DMS153 (cell line): ENCODE measurements at places on chromosomes 5 and 9.

DNA sequence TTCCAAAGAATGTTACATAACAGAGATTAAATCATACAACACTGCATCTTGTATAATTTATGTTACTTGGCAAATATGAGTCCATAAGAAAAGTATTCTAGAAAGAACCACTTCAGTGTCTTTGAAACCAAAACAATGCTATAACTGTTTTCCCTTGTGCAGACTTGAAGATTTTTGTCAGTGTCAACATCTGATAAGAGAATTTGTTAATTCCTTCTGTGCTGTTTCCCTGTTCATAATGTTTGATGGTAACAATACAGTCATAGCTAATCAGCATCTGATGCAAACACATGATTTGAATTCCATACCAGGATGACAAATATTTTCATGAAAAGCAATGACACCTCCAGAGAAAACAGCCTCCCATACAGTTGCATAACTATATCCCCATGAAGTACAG is 306.8 kb downstream of the SEMA5A start:
- DNase-seq = no peak

- DNase-seq = no peak
These were observed 290.1 kb upstream of the WWC1 start for GRCh38 chr5:168001318-168001717.

DNA sequence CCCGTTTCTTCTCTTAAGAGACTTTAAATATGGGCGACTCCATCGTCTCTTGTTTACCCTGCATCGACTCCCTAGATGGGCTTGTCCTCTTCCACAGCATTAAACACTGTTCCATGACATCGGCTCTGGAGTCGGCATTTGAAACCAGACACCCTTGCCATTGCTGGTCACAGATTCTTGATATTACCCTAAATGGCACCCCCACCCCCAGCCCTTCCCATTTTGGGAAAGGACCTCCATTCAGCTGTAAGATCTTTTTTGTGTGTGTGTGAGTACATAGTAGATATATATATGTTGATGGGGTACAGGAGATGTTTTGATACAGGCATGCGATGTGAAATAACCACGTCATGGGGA is 51.1 kb upstream of the SH3PXD2B start:
- no peak for DNase-seq

GRCh38 chr9:134413890-134414623 is 87.8 kb downstream of the RXRA start:
- DNase-seq = peak; percentile 91

DNA sequence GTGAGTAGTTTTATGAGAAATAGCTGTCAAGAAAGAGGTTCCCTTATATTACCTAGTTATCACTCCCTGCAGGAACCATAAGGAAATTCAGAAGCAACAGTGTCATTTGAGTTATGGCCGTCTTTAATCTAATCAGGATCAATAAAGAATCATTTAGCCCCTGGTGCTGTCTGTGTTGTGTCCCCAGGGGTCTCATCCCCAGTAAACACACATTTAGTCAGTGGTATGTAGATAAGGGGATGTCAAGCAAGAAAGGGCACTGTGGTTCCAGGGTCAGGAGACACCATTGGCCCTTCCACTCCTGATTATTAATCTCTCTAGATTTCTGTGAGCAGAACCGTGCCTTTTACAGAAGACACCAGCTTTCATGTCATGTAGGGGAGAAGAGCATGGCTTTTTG is 158.0 kb upstream of the SEMA6A start:
- DNase-seq = no peak

DNA sequence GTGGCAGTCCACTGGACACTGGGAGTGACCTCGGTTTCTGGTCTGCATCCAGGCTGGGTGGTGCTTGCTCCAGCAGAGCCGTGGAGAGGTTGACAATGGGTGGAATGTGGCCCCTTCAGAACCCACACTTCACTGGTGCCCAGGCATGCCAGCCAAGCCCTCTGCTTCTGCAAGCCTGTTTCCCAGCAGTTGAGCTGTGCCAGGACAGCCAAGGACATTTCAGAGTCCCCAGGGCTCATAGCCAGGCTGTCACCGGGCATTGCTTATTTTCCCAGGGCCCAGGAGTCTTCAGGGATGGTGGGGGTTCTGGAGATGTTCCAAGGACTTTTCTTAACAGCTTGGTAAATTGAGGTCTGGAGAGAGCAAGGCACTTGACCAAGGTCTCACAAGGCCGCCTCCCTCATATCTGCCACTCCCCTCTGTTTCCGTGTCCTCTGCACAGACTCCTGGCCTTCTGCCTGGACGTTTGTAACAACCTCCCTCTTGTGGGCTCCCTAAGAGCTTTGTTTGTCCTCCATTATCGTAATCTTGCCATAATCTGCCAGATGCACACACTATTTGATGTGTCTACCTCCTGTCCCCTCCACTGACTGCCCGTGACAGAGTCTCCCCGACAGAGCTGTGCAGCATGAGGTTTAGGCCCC is 3.8 kb upstream of the NDST1 start:
- DNase-seq = no peak

DNA sequence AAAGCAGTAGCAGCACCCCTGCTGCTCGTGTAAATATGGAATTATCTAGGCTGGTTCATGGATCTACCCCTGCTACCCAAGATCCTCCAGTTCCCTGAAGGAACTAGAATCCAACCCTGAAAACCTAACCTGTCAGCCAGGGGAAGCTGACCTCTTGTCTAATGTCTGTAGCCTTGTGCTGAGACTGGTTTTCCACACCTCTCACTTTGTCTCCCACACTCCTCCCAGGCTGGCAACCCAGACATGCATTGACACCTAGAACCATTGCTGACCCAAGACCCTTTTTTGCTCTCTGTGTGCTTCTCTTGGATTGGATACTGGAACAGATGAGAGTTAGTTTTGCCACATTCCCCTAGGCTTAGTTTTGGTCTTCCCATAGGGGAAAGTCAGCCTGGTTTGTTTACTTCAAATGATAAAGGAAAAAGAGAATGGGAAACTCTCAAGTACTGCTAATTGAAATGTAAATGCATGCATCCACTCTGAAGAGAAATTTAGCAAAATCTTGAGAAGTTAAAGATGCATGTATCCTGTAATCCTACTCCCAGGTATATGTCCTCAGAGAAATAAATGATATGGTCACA is 36.6 kb upstream of the NR4A3 start:
- no peak for DNase-seq

DNA sequence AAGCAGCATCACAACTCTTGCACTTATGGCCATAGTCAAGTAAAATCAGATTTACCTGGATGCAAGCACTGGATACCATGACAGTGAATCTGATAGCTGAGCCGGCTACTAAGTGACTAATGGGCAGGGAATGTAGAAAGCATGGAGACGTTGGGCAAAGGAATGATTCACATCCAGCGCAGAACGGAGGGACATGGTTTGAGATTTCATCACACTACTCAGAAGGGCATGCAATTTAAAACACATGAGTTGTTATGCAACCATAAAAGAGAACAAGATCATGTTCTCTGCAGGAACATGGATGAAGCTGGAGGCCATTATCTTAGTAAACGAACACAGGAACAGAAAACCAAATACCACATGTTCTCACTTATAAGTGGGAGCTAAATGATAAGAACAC is 169.1 kb upstream of the PIK3R1 start:
- DNase-seq = no peak

GRCh38 chr9:108257382-108257781 is 598.4 kb downstream of the ACTL7B start:
- DNase-seq = peak; percentile 61

- no peak for DNase-seq
These were observed at the start of gene VAV2 for GRCh38 chr9:133991964-133992779. Gene VAV2, minus strand, starts transcription at chr9:133992324. Its CDS starts 46 bp downstream, at chr9:133992278.

- DNase-seq = no peak
These were observed 209.0 kb upstream of the IRX1 start for GRCh38 chr5:3386637-3387036.

GRCh38 chr5:39697881-39698280 is 273.1 kb upstream of the DAB2 start:
- DNase-seq = no peak

DNA sequence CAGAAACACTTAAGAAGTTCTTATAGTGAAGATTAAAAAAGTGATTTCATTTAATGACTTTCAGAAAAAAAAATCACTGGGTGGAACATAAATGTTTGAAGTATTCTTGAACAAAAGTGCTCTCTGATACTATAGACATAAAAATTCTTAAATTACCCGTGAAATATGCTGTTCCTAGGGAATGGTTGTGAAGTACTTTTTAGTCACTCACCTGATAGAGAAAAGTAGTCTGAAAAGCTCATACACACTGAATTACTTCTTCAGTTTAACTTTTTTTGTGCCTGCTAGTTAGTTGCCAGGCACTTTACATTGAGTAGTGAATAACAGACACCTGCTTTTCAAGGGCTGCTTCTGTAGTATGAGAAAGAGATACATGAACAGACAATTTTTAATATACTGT is 78.0 kb downstream of the SH3GL2 start:
- no peak for DNase-seq

DNA sequence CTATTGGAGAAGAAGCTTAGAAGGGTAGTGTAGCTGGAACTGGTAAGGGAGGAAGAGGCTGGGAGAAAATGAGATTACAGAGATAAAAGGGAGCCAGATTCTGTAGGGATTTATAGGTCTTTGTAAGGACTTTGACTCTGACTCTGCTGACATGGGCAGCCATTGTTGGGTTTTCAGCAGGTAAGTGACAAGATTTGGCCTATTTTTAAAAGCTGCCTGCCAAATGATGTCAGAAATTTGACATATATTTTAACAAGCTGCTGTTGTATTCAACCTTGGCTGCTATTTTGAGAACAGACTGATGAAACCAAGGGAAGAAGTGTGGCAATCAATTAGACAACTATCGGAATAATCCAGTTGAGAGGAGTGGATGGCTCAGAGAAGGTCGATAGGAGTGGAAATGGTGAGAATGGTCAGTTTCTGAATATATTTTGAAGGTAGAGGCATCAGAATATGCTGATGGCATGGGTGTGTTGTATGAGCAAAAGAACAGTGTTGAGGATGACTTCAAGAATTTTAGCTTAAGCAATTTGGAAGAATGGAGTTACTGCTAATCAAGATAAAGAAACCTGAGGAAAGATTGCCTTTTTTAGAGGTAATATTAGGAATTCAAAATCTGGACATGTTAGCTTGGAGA is 56.8 kb downstream of the KCTD16 start:
- DNase-seq = no peak

- DNase-seq = no peak
These were observed 24.0 kb downstream of the LYRM7 start for GRCh38 chr5:131194725-131195124.

DNA sequence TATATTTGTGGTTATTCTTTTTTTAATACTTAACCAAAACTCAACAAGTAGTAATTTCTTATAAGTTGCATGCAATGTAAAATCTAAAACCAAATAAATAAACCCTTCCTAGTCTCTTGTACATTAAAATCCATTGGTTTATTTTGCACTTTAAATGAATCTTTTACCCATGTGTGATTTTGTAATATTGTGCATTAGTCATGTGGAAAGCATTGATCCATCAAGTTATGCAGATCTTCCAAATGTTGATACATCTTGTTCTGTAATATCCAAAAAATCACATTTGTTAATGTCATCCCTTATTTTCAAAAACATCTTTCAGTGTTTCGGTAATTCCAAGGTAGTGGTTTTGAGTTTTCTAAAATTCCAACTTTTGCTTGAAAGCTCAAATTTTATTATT is 63.3 kb downstream of the CWC27 start:
- DNase-seq = no peak

DNA sequence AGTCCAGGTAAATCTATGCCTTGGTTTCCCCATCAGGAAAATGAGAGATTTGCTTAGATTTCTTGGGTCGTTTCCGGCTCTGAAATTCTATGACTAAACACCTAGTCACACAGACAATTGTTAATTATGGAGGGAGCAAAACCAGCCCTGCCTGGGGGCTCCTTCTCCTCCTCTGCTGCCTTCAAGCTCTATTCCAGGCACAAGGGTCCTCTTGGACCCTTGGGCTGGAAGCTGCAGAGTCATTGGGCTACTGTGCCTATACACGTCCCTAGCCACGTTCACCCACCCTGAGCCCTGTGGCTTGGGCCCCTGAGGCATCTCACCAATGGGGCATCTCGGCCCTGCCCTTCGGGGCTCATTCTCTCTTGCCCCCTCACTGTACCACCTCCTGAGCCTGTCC is 73.8 kb upstream of the TBC1D2 start:
- no peak for DNase-seq

GRCh38 chr5:109907731-109908130 is 218.0 kb downstream of the MAN2A1 start:
- no peak for DNase-seq
